ENCODE measurements at places on chromosomes 6 and 20.

DNA sequence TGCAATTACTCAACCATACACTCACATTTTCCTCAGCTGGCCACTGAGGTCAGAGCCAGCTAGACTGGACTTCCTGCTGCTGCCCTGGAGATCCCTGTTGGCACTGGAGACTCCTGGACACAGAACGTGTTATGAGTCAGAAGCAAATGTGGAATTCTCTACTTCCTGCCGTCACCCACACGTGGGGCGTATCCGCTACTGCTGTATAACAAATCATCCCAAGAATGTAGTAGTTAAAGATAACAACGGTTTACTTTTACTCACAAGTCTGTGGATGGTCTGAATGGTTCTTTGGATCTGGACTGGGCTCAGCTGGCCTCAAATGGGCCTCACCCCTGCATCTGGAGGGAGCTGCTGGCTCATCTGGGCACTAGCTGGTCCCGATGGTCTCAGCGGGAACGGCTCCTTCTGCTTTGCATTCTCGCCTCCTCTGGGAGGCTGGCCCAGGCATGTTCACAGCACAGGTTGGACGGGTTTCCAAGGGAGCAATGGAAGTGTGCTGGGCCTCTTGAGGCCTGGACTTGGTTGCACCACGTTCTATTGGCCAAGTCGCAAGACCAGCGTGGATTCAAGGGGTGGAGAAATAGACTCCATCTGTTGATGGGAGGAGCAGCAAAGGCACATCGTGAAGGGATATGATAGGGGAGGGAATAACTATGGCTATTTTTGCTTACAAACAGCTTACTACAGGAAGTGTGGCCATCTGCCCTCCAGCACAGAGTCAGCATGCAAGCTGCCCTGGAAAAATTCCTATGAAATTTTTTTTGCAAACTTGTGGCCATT is 118.5 kb downstream of the SNX5 start:
- no peak for DNase-seq

GRCh38 chr20:63081351-63081750 is 74.6 kb upstream of the BHLHE23 start:
- no peak for DNase-seq

DNA sequence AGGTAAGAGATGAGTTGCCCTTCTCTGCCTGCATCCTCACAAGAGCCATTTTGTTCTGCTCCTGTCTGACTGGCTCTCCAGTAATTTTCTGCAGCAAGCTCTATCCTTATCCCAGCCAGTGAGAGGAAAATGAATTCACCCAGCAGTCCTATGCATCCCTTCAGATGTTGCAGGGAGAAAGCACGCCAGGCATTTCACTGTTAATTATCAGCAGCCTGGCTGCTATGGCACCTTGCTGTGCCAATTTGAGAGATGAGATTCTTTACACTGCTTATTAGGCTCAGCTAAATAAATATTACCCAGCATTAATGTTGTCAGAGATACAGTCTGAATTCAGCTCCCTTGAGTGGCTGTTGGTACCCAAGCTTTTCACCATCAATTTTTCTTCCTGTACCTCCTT is 61.1 kb upstream of the SNAP25 start:
- no peak for DNase-seq

GRCh38 chr6:33425668-33426577 is 6.1 kb downstream of the SYNGAP1 start:
- DNase-seq = peak; percentile 91

DNA sequence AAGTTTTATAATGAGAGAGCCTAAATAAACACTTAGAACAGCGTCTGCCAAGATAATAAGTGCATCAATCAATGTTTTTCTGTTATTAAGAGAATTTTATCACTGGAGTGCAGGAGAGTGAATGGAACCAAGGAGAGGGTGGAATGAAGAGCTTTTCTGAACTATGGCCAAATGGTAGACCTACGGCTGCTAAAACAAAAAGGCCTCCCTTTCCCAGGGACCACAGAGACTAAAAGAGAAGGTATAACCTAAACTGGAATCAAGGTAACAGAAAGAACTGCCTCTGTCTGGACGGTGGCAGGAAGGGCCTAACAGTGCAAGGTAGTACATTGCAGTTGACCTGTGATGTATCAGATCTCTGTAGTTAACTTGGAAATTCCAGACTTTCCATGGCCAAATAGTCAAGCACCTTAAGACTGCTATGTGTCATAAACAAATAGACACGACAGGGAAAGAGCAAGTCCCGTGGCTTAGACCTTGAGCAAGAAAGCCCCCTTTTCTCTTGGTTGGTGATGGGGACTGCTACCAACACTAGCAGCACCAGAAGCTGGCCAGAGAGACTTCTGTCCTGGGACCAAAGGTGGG is 5.5 kb downstream of the CNKSR3 start:
- DNase-seq = no peak

- no peak for DNase-seq
Observed at GRCh38 chr6:33737267-33738026, 9.3 kb downstream of the IP6K3 start.

DNA sequence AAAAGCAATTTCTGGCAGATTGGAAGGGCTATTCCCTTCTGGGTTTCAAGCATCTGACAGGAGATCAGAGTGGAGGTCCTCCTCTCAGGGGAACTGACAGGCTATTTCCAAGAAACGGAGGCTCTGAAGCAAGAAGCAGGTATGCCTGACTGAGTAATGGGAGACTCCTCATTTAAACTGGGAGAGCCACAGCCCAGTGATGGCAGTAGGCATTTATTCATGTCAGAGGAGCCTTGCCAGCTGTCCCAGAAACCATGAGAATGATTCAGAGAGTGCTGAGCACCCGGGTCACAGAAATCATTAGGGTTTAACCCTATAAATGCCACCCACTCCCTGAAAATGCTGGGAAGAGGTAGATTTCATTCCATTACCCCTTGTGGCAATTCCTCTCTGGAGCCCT is 247.5 kb upstream of the RNF217 start:
- no peak for DNase-seq

DNA sequence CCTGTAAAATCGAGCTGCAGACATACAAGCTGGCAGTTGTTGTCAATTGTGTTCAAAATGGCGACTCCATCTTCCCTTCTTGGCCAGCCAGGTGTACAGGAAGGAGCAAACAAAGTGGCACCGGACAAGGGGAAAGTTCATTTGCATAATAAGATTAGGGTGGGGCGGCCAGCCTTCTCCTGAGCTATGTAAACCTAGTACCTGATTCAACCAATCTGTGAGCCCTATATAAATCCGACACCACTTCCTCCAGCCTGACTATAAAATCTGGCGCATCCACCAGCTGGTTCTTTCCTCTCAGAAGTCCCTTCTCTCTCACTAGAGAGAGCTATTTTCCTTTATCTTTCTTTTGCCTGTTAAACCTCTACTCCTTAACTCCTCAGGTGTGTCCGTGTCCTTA is 8.1 kb upstream of the HBS1L start:
- DNase-seq = no peak

- no peak for DNase-seq
Observed at GRCh38 chr20:40100261-40100660, 588.8 kb downstream of the MAFB start.

GRCh38 chr20:48710341-48711043 is 117.3 kb downstream of the PREX1 start:
- DNase-seq = no peak

DNA sequence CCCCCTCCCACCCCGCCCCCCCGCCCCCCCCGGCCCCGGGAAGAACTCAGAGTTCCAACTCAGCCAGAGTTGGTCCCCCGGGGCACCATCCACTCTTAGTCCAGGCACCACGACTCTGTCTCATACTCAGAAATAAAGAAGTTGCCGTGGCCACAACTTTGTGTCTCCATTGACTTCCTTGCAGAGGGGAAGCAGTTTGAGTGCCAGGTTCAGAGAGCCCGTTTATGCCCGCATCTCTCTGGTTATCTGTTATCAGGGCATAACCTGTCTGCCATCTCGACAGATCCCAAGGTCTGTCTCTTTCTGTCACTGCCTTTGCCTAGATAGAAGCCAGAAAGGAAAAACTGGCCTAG is 605 bp downstream of the CDC5L start:
- DNase-seq = no peak

DNA sequence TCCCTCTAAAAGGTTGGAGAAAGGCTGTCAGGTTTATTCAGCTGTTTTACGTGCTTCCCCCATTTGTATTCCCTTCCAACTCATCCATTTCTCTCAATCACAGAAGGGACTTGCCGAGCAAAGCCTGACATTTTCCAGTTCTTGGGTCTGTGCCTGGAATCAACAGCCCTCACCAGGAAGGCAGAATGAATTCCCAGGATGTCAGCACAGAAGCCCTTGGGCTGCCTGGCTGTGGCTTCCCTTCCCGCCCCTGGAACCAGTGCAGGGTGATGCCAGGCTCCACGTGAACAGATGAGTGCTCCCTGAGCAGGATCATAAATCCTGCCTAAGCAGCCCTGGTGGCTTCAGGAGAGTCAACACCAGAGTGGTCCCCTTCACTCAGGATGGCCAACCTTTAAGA is 86.1 kb upstream of the CD83 start:
- DNase-seq = no peak

- no peak for DNase-seq
Observed at GRCh38 chr20:17921774-17922173, 46.8 kb downstream of the SNX5 start.

DNA sequence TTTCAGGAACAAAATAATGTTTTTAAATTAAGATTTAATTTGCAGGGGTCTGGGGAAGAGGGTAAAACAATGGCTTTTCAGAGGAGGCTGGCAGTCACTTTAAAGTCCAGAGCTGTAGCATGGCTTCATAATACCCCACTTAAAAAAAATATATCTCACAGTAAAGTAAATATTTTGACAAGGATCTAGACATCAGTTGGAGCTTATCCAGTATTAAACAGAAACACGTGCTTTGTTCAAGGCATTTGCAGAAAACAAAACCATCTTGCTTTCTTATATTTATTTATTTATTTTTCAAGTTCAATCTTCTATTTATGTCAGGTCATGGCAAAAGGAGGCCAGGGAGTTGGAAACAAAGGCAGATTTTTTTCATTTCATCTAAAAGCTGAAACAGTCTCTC is 53.3 kb upstream of the PRL start:
- no peak for DNase-seq

DNA sequence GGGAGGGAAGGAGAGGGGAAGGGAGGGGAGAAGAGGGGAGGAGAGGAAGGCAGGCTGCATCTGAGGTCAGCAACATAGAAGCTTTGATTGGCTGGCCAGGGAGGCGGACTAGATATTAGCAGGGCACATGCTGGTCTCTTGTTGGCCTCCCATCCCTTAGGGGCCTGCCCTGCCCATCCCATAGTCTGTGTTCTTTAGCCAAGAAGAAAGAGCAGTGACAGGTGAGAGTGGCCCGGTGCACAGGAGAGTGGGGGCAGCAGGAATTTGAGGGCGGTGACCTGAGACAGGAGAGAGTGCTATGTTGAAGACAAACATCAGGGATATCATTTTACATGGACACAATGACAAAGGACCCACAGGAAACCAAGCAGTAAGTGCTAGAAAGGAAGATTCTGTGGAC is 413.5 kb downstream of the SYNE1 start:
- DNase-seq = no peak

- no peak for DNase-seq
Observed at GRCh38 chr6:25477006-25477590, 174.9 kb upstream of the SCGN start.

GRCh38 chr6:96898241-96898851 is 655 bp upstream of the NDUFAF4 start:
- no peak for DNase-seq

Data from activated naive CD8-positive, alpha-beta T cell treated with anti-CD3 and anti-CD28 coated beads, Interleukin-2, amount 50 U/mL, for 24 hours (primary cell).